ENCODE measurements at places on chromosomes 13 and 19.

GRCh38 chr13:75359266-75359665 is 122.7 kb downstream of the TBC1D4 start:
- DNase-seq, result no peak

DNA sequence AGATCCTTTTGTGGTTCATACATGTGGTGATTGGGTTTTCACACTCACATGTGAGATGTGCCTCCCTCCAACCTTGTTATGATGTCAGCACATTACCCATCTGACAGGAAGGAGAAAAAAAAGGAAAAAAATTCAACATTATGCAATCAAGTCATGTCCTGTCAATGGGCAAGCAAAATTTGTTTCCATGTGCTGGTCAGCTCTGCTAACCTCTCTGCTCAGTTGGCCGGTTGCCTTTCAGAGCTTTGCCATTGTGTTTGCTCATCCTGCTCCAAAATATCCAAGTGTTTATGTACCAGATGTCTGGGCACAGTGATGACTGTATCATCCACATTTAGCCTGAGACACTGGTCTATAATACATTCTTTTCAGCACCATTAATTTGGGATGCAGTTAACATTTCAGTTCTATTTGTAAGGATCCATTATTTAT is 27.0 kb upstream of the METTL21C start:
- no peak for DNase-seq

DNA sequence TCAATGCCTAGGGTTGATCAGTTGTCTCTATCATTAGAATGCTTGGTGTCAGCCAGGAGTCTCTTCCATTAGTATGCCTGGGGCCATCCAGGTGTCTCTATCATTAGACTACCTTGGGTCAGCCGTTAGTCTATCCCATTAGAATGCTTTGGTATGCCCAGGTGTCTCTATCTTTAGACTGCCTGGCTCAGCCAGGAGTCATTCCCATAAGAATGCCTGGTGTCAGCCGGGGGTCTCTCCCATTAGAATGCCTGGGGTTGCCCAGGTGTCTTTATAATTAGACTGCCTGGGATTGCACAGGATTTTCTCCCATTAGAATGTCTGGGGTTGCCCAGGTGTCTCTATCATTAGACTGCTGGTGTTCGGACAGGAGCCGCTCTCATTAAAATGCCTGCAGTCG is 1442.9 kb downstream of the UQCRFS1 start:
- DNase-seq, result no peak

DNA sequence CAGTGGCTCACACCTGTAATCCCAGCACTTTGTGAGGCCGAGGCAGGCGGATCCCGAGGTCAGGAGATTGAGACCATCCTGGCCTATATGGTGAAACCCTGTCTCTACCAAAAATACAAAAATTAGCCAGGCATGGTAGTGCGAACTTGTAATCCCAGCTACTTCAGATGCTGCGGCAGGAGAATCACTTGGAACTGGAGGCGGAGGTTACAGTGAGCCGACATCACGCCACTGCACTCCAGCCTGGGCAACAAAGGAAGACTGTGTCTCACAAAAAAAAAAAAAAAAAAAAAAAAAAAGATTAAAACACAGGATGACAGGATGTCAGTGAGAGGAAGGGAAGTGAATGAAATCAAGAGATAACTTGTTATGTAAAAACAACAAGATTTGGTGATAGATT is 1158.5 kb downstream of the PCDH9 start:
- DNase-seq, result no peak

DNA sequence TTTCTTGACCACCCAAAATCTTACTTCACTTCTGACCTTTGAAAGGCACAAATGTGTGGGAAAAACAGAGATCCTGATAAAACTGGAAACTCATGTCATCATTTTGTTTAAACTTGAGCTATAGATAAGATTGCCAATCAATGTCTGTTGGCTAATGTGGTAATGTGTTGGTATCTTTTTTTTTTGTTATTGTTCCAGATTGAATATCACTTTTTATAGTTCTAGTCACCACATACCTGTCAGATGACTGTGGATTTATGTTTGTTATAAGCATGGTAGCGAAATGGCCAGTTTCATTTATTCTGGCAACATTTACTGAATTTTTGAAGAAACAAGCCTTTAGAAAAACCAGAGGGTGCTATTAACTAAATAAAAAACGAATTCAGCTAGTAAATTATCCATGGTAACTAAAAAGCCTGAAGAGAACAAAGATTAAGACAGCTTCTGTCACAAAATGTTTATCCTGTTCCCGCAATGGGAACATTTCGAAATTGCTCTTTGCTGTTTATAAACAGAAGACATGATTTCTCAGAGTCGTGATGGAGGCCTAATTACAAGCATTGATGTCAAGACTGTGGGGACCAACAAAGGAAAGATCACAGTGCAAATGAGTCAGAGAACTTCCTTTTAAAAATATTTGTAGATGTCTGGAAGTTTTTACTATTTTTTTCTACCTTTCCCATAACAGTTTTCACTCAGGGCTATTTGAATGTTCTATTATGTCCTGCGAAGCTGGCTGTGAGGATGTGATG is 82.9 kb upstream of the POSTN start:
- DNase-seq, result no peak

DNA sequence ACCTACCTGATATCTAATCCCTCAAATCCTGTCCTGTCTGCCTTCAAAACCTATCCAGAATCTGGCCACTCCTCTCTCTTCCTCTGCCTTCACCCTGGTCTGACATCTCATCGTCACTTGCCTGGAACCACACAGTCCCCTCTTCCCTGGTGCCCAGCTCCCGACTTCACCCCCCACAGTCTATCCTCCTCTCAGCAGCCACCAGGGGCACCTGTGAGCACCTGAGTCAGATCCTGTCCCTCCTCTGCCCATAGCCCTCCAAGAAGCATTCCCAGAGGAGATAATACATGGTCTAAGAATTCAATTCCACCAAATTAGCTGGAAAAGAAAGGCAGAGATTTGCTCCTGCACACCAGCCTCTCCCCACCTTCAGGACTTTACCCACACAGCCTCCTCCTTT is 48.9 kb downstream of the ZNRF4 start:
- no peak for DNase-seq

DNA sequence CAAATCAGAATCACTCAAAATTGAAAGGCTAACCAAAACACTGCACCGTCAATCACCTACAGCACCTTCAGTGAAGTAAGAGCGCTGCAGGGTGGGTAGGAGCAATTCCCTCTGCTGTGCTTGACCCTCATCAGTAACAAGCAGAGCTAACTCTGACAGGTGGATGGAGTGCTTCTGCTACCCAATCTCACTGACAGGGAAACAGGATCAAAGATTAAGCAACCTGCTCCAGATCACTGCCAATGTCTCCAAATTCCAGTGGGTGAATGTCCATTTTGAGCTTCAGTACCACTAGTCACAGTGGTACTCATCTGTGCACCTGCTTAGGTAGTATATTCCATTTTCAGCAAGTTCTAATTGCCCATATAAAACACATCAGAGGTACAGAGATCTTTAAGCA is 25.2 kb downstream of the BRD4 start:
- DNase-seq, result no peak

- DNase-seq, result peak; percentile 72
Measured at GRCh38 chr19:53086949-53087348, 16.3 kb downstream of the ZNF160 start.

Measured in Right ventricle myocardium superior (tissue), 1 donor.